Colonic mucosa (tissue), 4 donors: ENCODE measurements at places on chromosomes 11 and 22. TPM values are rescaled to one million over a fixed set of nuclear protein-coding genes. Genes with fewer than 3 reads are reported as not detected.

The NPTXR gene
- 2.0 TPM for total RNA-seq

The LYVE1 gene
- 29.3 TPM for total RNA-seq

The OR8G1 gene
- not detected for total RNA-seq

DNA sequence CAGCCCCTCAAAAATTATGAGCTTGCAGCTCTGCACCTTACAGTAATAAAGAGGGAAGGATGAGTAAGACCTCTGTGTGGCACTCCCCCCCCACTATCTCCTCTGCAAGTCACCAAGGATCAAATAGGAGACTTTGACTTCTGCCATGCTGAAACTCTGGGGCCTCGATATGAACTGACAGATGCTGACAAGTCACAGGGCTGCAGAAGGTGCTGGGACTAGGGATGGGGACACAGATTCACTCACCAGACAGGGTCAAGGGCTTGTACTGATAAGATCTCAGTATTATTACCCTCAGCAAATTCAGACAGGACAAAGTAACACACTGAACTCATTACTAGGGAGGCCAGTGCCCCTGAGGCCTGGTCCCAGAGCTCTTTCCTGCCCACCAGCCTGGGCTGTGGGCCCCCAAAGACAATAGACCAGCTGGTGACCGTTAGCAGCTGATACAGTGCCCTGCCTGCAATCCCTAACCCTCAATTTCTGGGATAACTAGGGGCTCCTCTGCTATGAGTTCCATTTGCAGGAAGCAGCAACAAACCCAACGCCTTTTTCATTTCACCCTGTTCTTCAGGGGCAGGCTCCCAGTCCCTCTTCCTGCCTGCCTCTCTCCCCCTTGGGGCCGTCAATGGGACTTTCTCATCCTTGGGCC lies 20.1 kb downstream of the TMPRSS13 start:
- H3K4me1 ChIP-seq: peaks cover 4% of the 10 kb centered on the region
- H3K4me3 ChIP-seq: no peak overlapping the region
- no peaks in the 10 kb centered on the region for H3K27me3 ChIP-seq
- H3K36me3 ChIP-seq: no peaks in the 10 kb centered on the region

- H3K36me3 ChIP-seq: no peaks in the 10 kb centered on the region
- no peaks in the 10 kb centered on the region for H3K27me3 ChIP-seq
- no peak overlapping the region for H3K27ac ChIP-seq
- H3K4me1 ChIP-seq: no peaks in the 10 kb centered on the region
- no peak overlapping the region for H3K4me3 ChIP-seq
Measured at GRCh38 chr22:39627208-39627607, 56.7 kb downstream of the CACNA1I start.
